Head of caudate nucleus (tissue), 42 donors: ENCODE measurements at places on chromosomes 3 and 15.

DNA sequence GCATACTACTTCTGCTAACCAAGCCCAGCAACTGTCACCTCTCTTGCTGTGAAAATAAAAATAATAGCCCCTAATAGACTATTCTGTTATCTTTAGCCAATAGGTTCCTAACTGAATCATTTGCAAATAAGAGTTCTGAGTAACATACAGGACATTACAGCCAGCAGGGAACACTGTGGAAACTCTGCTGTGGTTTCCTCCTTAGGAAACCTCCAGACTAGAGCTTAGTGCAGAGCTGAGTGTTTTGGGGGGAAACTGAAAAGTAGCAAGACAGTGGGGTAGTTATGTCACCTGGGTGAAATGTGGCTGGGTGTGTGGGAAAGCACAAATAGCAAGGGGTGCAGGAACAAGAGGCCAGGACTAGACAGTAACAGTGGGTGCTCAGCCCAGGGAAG is 32.4 kb downstream of the DZIP1L start:
- DNase-seq: no peak

DNA sequence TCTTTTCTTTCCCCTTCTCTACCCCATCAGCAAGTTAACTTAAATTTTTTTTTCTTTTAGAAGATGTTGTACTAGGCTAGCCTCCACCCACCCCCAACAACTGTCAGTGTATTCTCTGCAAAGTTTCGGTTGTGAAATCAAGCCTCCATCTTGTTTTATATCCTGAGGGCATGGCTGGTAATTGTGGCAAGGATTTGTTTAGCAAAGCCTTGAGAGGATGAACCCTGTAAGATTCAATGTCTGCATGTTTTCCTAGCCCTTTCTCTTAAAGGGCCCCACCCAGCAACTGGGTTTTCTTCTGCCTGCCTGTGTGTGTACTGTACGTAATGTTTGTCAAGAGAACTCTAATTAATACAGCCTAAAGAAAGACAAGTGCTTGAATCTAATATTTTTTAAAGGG is 475.3 kb downstream of the FHIT start:
- no peak for DNase-seq

DNA sequence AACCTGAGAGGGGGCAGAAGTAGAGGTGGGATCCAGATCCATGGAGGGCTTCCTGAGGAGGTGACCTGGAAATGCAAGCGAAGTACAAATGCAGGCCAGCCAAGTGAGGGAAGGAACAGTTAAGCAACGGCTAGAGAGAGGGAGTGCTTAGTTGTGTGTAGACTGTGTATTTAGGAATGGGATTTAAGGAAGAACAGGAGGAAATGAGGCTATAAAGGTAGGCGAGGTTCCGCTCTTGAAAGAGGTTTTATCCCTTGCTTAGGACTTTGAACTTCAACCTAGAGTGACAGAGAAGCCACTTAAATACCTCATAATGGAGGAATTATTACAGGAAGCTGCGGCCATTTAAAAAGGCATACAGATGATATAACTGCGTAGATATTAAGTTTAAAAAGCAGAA is 295.1 kb downstream of the THSD4 start:
- no peak for DNase-seq

- no peak for DNase-seq
Observed at GRCh38 chr15:83947156-83947555, 288.4 kb upstream of the GOLGA6L4 start.

GRCh38 chr3:11759996-11760395 is 86.7 kb downstream of the TAMM41 start:
- no peak for DNase-seq

GRCh38 chr3:186693843-186694242 is 23.3 kb upstream of the KNG1 start:
- DNase-seq: no peak

DNA sequence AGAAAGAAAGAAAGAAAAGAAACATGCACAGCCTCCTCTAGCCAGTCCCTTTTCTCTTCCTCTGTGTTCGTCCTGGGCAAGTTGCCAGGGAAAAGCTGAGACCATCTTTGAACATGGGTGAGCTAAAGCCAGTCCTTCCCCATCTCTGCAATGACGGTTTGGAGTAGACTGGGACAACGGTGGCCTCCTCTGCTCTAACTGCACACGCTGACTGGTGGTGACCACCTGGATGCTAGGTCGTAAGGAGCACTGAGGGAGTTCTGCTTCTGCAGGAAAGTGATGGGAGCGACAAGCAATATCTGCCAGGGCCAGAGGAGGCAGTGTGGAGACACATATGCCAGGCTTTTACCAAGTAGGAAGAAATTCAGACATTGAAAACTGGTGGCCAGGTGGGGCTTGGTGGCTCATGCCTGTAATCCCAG is 111.7 kb downstream of the NUP210 start:
- DNase-seq: peak; percentile 53

DNA sequence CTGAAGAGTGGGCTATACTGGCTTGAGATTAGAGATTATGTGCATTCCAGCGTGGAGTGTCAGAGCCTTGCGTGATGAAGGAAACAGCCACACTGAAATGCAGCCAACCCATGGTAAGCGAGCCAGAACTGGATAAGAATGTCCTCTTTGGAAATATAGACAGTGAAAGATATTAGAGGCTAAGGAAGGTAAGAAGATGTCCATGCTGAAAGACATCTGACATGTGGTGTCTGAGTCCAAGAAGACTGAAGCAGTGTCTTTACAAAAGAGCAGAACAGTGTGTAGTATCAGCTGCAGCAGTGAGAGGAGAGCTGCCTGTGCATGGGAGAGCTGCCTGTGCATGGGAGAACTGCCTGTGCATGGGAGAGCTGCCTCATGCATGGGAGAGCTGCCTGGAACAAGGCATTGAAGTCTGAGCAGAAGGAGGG is 672.2 kb downstream of the DIPK2A start:
- peak; percentile 41 for DNase-seq

DNA sequence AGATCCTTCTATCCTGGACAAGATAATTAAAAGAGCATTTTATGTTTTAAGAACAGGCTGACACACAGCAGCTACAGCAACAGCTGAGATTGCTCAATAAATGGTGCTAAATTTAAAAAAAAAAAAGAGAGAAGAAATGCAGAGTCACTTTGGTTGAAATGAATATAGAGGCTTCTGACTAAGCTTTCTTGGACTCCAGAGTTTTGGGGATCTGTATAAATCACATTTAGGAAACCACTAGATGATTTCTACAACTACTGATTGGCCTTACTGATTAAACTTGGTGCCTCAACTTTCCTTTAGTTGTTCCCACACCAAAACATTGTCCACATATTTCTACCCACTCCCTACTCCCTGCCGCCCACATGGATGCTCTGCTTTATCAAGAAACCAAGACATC is 132.9 kb upstream of the ZBTB20 start:
- no peak for DNase-seq

DNA sequence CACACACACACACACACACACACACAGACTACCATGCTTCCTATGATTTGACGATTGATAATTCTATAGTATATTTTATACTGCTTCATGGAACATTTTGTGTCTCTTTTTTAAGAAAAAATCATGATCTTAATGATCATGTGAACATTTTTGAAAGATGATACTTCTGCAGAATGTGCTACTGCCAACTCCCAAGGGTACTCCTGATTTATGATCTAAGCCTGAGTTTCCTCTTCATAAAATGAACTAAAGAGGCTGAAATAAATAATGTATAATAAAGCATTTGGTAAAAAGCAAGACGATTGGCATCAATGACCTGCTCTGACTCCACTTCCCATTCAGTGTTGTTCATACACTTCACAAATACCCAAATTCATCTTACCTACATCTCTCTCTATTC is 333.8 kb upstream of the RBMS3 start:
- DNase-seq: no peak

DNA sequence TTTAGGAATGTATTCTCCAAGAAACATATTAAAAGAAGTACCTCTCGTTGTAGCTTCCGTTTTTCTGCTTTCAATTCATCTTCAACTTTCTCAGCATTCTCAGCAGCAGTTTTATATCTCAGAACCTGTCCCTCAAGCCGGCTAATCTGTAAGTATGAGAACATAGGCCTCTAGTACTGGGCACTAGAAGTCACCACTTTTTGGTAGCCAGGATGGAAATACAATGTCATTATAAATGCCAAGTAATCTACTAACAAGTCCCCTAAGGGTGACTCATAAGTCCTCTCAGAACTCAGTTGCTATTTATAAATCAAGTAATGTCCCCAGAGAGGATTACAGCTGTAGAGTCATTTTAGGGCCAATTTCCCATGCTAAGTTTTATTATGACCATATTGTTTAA is 61.1 kb downstream of the MLH1 start:
- DNase-seq: no peak

DNA sequence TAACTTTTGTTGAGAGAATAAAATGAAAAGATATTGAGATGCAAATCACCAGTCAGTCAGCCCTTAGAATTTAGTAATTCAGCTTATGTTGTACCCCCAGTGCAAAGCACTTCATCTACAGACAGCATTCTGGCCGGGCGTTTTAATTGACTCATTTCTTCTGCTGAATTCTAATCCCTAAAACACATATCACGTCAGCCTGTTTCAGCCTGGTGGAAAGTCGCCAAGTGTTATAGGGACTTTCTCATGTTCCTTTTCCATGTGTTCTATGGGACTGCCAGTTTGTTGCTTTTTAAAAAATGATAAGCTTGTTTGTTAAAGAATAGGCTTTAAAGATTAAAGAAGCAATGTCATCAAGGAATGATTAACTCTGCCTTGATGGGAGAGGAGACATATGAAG is 169.7 kb upstream of the BFSP2 start:
- no peak for DNase-seq

- DNase-seq: no peak
Observed at GRCh38 chr3:65539616-65540015, 499.1 kb downstream of the MAGI1 start.

DNA sequence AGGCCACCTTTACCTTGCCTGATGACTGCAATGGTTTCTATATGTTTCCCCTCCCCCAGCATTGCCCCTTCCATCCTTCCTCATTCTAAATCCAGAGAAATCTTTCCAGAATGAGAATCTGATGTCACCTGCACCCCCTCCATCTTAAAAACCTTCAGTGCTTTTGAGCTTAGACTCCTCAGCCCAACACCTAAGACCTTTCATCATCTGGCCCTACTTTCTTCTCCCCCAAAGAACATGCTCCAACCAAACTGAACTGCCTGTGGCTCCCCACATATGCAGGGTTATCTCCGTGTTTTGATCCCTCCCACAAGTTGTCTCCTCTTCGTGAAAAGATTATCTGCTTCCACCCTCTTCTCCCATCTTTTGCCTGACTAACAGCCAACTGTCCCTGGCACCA is 27.3 kb downstream of the RFTN1 start:
- DNase-seq: no peak

GRCh38 chr3:192652727-192653126 is 74.6 kb downstream of the FGF12 start:
- DNase-seq: no peak

- DNase-seq: no peak
Observed at GRCh38 chr15:101141926-101142527, 109.8 kb downstream of the CHSY1 start.

DNA sequence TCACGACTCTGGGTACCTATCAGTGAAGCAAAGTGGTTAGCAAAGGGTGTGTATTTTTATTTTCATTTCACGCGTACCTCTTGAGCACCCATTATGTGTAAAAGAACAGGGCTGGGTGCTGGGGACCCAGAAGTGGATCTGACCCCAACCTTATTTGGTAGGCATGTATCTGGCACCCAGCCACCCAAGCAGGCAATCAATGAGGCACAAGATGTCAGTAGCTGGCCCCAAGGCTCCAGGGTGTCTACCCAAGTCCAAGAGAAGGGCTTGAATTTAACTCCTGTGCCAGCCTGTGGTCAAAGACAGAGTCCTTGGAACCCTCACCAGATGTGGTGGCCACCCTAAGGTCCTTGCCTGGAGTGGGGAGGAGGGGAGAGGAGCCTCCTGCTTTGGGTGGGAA is 5.7 kb downstream of the PLEKHO2 start:
- no peak for DNase-seq

GRCh38 chr3:194481103-194481502 is 5.7 kb downstream of the ATP13A3 start:
- DNase-seq: no peak

- DNase-seq: no peak
Observed at GRCh38 chr3:105555206-105555605, 188.5 kb downstream of the ALCAM start.

- DNase-seq: no peak
Observed at GRCh38 chr3:114218578-114219185, 18.7 kb downstream of the ZNF80 start.

- no peak for DNase-seq
Observed at GRCh38 chr3:140176526-140176925, 241.5 kb downstream of the CLSTN2 start.

- no peak for DNase-seq
Observed at GRCh38 chr3:58471025-58471887, 20.6 kb upstream of the KCTD6 start.

- DNase-seq: no peak
Observed at GRCh38 chr3:142779591-142779990, 55.8 kb downstream of the TRPC1 start.

- no peak for DNase-seq
Observed at GRCh38 chr3:79310016-79310415, 457.8 kb downstream of the ROBO1 start.

DNA sequence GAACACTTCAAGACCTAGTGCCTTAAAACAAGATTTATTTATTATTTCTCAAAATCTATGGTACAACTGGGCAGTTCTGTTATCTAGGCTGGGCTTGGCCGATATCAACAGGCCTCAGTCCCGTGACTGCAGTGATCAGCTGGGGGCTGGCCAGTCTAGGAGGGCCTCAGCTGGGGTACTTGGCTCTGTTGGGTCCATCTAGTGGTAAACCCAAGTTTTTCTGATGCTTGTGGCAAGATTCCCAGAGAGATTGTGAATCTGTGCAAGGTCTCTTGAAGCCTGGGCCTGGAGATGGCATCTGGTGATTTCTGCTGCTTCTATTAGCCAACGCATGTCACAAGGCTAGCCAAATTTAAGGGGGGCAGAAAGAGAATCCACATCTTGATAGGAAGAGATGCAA is 482.4 kb upstream of the SGO1 start:
- DNase-seq: peak; percentile 18

DNA sequence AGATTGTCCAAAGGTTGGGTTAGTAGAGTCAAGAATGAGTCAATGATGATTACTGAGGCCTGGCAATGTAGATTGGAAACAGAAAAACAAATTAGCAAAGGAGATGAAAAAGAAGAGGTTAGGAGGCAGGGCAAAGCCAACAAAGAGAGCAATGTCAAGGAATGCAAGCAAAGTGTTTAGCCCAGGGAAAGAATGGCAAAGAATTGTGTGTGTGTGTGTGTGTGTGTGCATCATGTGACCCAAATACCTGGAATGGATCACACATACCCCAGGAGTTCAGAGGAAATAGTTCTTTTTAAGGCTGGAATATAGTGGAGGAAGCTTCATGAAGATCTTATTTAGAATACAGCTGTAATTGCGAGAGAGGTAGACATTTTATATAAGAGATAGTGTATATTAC is 831.7 kb upstream of the ARPP21 start:
- DNase-seq: no peak

DNA sequence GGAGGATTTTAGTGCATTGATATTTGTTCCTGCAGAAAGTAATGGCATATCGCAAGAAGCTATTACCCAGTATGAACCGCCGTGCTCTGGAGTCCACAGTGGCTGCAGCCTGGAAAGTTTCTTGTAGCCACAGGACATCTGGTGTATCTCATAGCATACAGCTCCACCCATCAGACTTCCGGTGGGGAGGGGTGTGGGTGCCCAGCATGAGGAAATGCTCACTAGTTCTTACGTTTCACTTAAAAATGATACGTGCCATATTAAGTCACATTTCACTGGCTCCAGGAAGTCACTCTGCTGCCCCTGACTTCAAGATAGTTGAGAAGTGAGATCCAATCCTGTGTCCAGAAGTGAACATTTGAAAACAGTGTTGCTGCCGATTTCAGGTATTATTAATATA is 990.4 kb downstream of the GBE1 start:
- no peak for DNase-seq
